ENCODE measurements at places on chromosomes 3 and 15. TPM values are rescaled to one million over a fixed set of nuclear protein-coding genes. Genes with fewer than 3 reads are reported as not detected.

The PRKCD gene
- total RNA-seq: 1.4 TPM

The HRH1 gene
- total RNA-seq: 7.5 TPM

The TRAK1 gene
- 27.9 TPM for total RNA-seq

The CNTN3 gene
- total RNA-seq: 0.23 TPM

The APPL1 gene
- total RNA-seq: 20.3 TPM

The AGBL1 gene
- total RNA-seq: not detected

The CPEB1 gene
- 4.2 TPM for total RNA-seq

The NEK11 gene
- total RNA-seq: 3.2 TPM

The MYL3 gene
- 0.12 TPM for total RNA-seq

The INSYN1 gene
- 0.68 TPM for total RNA-seq

The CCDC39 gene
- 0.23 TPM for total RNA-seq

The ALG1L2 gene
- total RNA-seq: not detected

The RYR3 gene
- total RNA-seq: not detected

The KNG1 gene
- not detected for total RNA-seq
